A673 (cell line): ENCODE measurements at places on chromosomes 6 and 20. TPM values are rescaled to one million over a fixed set of nuclear protein-coding genes. Genes with fewer than 3 reads are reported as not detected.

- H3K27me3 ChIP-seq, result no peaks in the 10 kb centered on the region
- no peak overlapping the region for H3K27ac ChIP-seq
- no peak for DNase-seq
- H3K4me3 ChIP-seq, result no peak overlapping the region
- H3K36me3 ChIP-seq, result no peaks in the 10 kb centered on the region
- no peaks in the 10 kb centered on the region for H3K4me1 ChIP-seq
Observed at GRCh38 chr6:54865091-54865631, 18.6 kb downstream of the FAM83B start.

- H3K27ac ChIP-seq, result no peak overlapping the region
- H3K27me3 ChIP-seq, result no peaks in the 10 kb centered on the region
- DNase-seq, result no peak
- no peaks in the 10 kb centered on the region for H3K4me1 ChIP-seq
Observed at GRCh38 chr20:41403604-41404003, 37.0 kb upstream of the EMILIN3 start.

DNA sequence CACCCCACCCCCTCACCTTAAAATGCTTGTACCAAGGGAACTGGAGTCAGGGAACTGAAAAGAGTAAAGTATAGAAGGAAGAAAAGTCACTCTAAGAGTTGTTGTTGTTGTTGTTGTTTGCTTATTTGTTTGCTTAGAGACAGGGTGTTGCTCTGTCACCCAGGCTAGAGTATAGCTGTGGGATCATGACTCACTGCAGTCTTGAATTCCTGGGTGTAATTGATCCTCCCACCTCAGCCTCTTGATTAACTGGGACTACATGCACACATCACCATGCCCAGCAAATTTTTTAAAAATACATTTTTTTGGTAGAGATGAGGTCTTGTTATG, 681.6 kb upstream of the GJE1 start:
- no peak overlapping the region for H3K27ac ChIP-seq
- no peak for DNase-seq
- no peak overlapping the region for H3K4me3 ChIP-seq
- no peaks in the 10 kb centered on the region for H3K4me1 ChIP-seq

GRCh38 chr6:45454008-45454911, 76.5 kb upstream of the SUPT3H start:
- peak; percentile 60 for DNase-seq
- H3K36me3 ChIP-seq, result no peaks in the 10 kb centered on the region
- peaks cover 33% of the 10 kb centered on the region for H3K4me1 ChIP-seq

- DNase-seq, result no peak
- no peak overlapping the region for H3K27ac ChIP-seq
- H3K4me1 ChIP-seq, result no peaks in the 10 kb centered on the region
- no peaks in the 10 kb centered on the region for H3K36me3 ChIP-seq
- H3K27me3 ChIP-seq, result no peaks in the 10 kb centered on the region
Observed at GRCh38 chr6:53615633-53616449, 49.7 kb downstream of the KLHL31 start.

- no peaks in the 10 kb centered on the region for H3K36me3 ChIP-seq
- H3K4me3 ChIP-seq, result no peak overlapping the region
- H3K27ac ChIP-seq, result no peak overlapping the region
- peaks cover 17% of the 10 kb centered on the region for H3K4me1 ChIP-seq
- no peak for DNase-seq
- no peaks in the 10 kb centered on the region for H3K27me3 ChIP-seq
Observed at GRCh38 chr6:19669206-19669605, 168.0 kb upstream of the ID4 start.

Gene SUMO4
- total RNA-seq, result 1.9 and 2.8 TPM in 2 replicates

Gene GATA5
- total RNA-seq, result not detected in 2 replicates

Gene DLK2
- 0.37 and 0.67 TPM in 2 replicates for total RNA-seq

Gene IMPG1
- total RNA-seq, result not detected in 2 replicates
